ENCODE measurements at places on chromosomes 2 and 18. TPM values are rescaled to one million over a fixed set of nuclear protein-coding genes. Genes with fewer than 3 reads are reported as not detected.
A peak's percentile ranks its signal among the peaks of the same experiment; 100 is the strongest.

- H3K27ac ChIP-seq, result no peak overlapping the region
- H3K36me3 ChIP-seq, result no peaks in the 10 kb centered on the region
- no peak for DNase-seq
- no peaks in the 10 kb centered on the region for H3K27me3 ChIP-seq
These were observed 73.5 kb downstream of the HNRNPLL start for GRCh38 chr2:38529208-38529607.

- no peak for DNase-seq
- peaks cover 14% of the 10 kb centered on the region for H3K36me3 ChIP-seq
- H3K27ac ChIP-seq, result no peak overlapping the region
- no peaks in the 10 kb centered on the region for H3K4me1 ChIP-seq
- H3K27me3 ChIP-seq, result no peaks in the 10 kb centered on the region
These were observed 338.4 kb downstream of the SOCS6 start for GRCh38 chr18:70627182-70627802.

Gene CASP10
- total RNA-seq, result 3.5 TPM

DNA sequence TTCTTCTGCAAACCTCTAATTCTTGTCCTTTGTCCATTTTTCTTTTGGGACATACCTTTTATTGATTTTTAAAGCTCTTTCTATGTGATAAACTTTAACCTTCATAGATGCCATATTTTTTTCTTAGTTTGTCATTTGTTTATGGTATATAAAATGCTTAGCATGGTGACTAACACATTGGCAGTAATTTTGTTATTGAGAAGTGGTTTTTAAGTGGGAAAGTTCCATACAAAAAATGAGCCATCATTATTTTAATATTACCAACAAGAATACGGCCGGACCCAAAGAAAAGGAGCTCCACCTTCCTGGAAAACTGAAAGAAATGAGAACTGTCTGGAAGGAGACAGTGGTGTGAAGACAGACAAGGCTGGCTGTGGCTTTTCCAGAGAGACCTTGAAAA is 270.1 kb upstream of the SIX2 start:
- no peak for DNase-seq
- no peak overlapping the region for H3K27ac ChIP-seq
- no peak overlapping the region for H3K4me3 ChIP-seq
- no peaks in the 10 kb centered on the region for H3K27me3 ChIP-seq

- peak overlapping the region; percentile 79 for H3K27ac ChIP-seq
- no peak overlapping the region for H3K4me3 ChIP-seq
- peaks cover 42% of the 10 kb centered on the region for H3K4me1 ChIP-seq
These were observed 95.6 kb downstream of the GALNT3 start for GRCh38 chr2:165698444-165698884.

- H3K4me3 ChIP-seq, result no peak overlapping the region
- H3K27me3 ChIP-seq, result no peaks in the 10 kb centered on the region
- H3K4me1 ChIP-seq, result no peaks in the 10 kb centered on the region
These were observed 13.8 kb downstream of the EHD3 start for GRCh38 chr2:31247711-31248110.

- H3K36me3 ChIP-seq, result no peaks in the 10 kb centered on the region
- no peak for DNase-seq
- no peak overlapping the region for H3K27ac ChIP-seq
- peaks cover 60% of the 10 kb centered on the region for H3K27me3 ChIP-seq
- H3K4me3 ChIP-seq, result no peak overlapping the region
These were observed 25.9 kb upstream of the YES1 start for GRCh38 chr18:837922-838321.

- no peaks in the 10 kb centered on the region for H3K4me1 ChIP-seq
- DNase-seq, result peak; percentile 57
- H3K27me3 ChIP-seq, result no peaks in the 10 kb centered on the region
- H3K36me3 ChIP-seq, result no peaks in the 10 kb centered on the region
- H3K4me3 ChIP-seq, result no peak overlapping the region
These were observed 552.3 kb downstream of the KCNJ3 start for GRCh38 chr2:155250800-155251199.

GRCh38 chr2:134411279-134411827 is 157.5 kb downstream of the MGAT5 start:
- H3K27me3 ChIP-seq, result no peaks in the 10 kb centered on the region
- peaks cover 5% of the 10 kb centered on the region for H3K4me1 ChIP-seq
- no peaks in the 10 kb centered on the region for H3K36me3 ChIP-seq
- no peak overlapping the region for H3K4me3 ChIP-seq

GRCh38 chr2:20326163-20326780 is 24.4 kb downstream of the PUM2 start:
- peaks cover 13% of the 10 kb centered on the region for H3K4me1 ChIP-seq
- DNase-seq, result peak; percentile 77
- no peak overlapping the region for H3K27ac ChIP-seq
- no peaks in the 10 kb centered on the region for H3K27me3 ChIP-seq
- no peak overlapping the region for H3K4me3 ChIP-seq

DNA sequence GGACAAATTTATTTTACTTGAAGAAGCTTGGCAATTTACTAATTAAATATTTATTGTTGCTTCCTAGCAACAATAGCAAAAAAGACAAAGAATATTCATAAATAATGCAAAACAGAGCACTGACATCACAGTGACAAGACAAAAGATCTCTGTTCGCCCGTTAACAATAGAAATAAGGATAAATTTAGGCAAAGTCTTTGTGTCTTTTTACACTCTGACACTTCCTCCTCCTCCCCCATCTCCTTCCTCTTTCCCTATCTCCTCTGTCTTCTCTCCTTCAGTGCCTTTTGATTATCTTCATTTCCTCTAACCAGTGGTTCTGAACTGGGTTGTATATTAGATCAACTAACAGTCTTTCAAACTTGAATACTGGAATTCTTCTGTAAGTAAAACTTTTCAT is 808.4 kb downstream of the ERBB4 start:
- H3K4me3 ChIP-seq, result no peak overlapping the region
- no peaks in the 10 kb centered on the region for H3K27me3 ChIP-seq
- no peak overlapping the region for H3K27ac ChIP-seq
- peaks cover 10% of the 10 kb centered on the region for H3K4me1 ChIP-seq

- H3K36me3 ChIP-seq, result no peaks in the 10 kb centered on the region
- no peaks in the 10 kb centered on the region for H3K27me3 ChIP-seq
- no peak overlapping the region for H3K4me3 ChIP-seq
These were observed 5.0 kb upstream of the CHST10 start for GRCh38 chr2:100422320-100423055.

DNA sequence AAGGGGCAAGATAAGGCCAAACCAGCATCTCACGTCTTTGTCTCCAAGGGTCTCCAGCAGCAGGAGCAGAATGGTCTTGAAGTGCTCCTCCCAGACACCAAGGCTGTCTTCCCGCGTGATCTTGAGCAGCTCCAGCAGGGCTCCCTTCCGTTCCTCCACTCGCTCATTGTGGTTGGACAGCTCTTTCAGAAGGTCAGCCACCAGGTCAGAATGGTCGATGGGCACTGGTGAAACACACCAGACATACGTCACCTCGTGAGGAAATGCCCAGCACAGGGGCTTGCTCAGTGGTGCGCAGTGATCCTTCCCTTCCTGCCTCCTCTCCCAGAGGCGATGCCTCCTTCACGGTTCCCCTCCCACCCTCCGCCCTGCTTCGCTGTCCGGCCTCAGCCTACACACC is 80.1 kb upstream of the TFCP2L1 start:
- H3K27ac ChIP-seq, result no peak overlapping the region
- no peaks in the 10 kb centered on the region for H3K27me3 ChIP-seq
- H3K4me3 ChIP-seq, result no peak overlapping the region
- DNase-seq, result no peak
- H3K4me1 ChIP-seq, result no peaks in the 10 kb centered on the region
- peaks cover 1% of the 10 kb centered on the region for H3K36me3 ChIP-seq

- H3K4me1 ChIP-seq, result no peaks in the 10 kb centered on the region
- H3K27me3 ChIP-seq, result no peaks in the 10 kb centered on the region
- H3K4me3 ChIP-seq, result no peak overlapping the region
- no peak overlapping the region for H3K27ac ChIP-seq
These were observed 77.4 kb upstream of the DNMT3A start for GRCh38 chr2:25418944-25419677.

Gene HOXD12
- not detected for total RNA-seq

Gene PLA2R1
- 0.78 TPM for total RNA-seq
